IgD-negative memory B cell (primary cell): ENCODE measurements at places on chromosomes 6 and 20. TPM values are rescaled to one million over a fixed set of nuclear protein-coding genes. Genes with fewer than 3 reads are reported as not detected.

MTFR2 gene
- 1.5 TPM for polyA plus RNA-seq

FOXQ1 gene
- polyA plus RNA-seq: not detected

TAF4 gene
- polyA plus RNA-seq: 3.4 TPM

SRXN1 gene
- 5.5 TPM for polyA plus RNA-seq

DEFB132 gene
- polyA plus RNA-seq: not detected

MEP1A gene
- polyA plus RNA-seq: not detected

OVOL2 gene
- polyA plus RNA-seq: not detected

CRISP2 gene
- not detected for polyA plus RNA-seq

C6orf58 gene
- not detected for polyA plus RNA-seq

CYP39A1 gene
- polyA plus RNA-seq: not detected

HCRTR2 gene
- polyA plus RNA-seq: not detected

PTCRA gene
- polyA plus RNA-seq: 1.0 TPM

AURKA gene
- 0.95 TPM for polyA plus RNA-seq

PRSS35 gene
- polyA plus RNA-seq: not detected

IL17F gene
- polyA plus RNA-seq: not detected

BHLHE23 gene
- polyA plus RNA-seq: not detected

SLC22A2 gene
- not detected for polyA plus RNA-seq
